ENCODE measurements at places on chromosomes 3 and 15.

- no peak for DNase-seq
These were observed 73.5 kb upstream of the CSPG5 start for GRCh38 chr3:47652142-47652541.

DNA sequence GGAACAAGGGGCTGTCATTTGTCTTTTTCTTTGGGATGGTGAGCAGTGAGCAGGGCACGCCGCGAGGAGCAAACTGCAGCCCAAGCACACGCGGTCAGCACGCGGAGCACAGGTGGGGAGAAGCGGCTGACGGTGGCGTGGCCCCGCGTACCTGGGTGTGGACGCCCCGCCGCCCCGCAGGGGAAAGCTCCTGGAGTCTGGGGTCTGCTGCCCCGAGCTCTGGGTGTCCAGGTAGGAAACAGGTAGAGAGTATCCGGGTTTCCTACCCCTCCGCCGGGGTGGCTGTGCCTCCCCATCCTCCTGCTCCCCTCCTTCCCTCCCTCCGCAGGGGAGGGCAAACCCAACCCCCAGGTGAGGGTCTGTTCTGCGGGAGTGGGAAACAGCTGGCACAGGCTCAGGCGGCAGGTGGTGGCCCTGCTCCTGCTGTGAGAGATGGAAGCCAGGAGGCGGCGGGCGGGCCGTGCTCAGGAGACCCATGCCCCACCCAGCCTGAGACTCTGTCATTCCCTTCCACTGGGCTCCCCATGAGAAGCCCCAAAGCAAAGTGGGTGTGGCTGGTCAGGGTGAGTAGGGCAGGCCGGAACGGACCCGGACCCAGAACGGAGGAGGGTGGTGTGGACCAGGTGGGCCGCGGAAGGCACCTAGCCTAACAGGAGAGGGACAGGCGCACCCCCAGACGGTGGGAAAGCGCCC, 56.9 kb upstream of the CGNL1 start:
- no peak for DNase-seq

- peak; percentile 57 for DNase-seq
These were observed 125.4 kb upstream of the MME start for GRCh38 chr3:154954757-154955156.

GRCh38 chr3:124117486-124117885, 125.6 kb upstream of the ROPN1 start:
- peak; percentile 66 for DNase-seq

DNA sequence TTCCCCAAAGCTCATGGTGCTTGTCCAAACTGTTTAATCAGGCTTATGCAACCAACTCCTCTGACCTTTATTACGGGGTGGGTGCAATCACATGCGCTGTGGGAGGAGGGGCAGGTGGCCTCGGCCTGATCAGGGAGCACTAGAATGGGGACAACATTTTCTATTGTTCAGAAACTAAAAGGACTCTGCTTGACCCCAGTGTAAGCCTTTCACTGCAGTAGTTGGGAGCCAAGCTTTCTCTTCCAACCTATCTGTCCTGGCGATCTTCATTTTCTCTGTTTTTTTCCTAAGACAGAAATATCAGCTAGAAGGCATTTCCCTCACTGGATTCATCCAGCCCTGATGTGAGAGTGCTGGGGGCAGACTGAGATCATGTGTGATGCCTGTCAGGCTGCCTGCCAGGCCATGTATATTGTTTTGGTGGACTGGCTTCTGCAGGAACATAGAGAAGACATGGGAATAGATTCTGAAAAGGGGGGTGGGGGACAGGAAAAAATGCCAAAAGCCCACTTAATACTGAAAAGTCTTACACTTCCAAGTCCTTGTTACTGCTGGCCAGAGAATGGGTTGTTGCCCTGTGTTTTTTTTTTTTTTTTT, 627.0 kb upstream of the TBL1XR1 start:
- peak; percentile 26 for DNase-seq

DNA sequence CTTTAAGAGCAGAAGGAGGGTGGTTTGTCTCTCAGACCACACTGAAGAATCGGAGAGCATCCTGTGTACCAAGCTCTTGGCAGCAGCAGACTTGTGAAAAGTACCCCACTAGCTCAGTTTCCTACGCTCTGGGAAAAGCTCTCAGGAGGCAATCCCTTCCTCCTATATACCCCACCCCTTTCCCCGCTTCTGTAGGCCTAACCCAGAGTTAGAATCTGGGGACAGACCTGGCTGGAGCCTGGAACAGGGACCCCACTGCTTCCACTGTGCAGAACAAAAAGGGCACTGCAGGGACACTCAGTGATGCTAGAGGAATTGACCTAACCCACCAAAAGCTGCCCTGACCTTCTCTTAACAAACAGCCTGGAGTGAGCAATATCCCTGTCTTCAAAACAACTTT, 70.0 kb upstream of the CCDC39 start:
- no peak for DNase-seq

DNA sequence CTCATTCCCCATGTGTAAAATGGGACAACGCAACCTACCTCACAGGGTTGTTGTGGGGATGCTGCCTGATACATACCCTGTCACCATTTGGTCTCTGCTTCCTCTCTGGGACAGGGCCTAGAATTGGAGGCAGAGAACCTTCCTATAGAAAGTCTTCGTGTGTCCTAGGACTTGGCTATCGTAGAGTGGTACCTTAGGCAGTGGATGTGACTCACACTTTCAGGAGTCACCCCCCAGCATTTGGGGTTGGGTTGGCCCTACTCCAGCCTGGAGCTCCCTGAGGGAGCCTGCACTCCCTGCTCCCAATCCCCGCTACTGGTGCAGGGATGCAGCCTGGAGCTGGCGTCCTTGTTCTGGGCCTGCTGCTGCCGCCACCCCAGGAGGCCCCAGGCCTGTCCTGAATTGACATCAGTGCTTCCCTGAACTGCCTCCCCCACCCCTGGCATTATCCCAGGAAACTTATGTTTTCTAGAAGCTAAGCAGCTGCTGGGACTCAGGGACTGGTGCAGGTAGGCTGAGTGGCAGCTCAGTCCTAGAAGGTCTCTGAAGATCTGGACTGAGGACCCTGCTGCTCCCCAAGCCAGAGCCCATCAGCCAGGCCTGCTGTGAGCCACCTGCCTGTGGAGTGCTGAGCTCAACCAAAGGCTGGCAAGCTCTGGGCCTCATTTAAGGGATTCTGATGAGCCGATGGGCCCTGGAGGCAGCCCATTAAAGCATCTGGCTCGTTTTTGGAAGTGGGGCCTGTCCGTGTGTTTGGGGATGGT, 9.9 kb downstream of the C15orf39 start:
- DNase-seq: peak; percentile 15

DNA sequence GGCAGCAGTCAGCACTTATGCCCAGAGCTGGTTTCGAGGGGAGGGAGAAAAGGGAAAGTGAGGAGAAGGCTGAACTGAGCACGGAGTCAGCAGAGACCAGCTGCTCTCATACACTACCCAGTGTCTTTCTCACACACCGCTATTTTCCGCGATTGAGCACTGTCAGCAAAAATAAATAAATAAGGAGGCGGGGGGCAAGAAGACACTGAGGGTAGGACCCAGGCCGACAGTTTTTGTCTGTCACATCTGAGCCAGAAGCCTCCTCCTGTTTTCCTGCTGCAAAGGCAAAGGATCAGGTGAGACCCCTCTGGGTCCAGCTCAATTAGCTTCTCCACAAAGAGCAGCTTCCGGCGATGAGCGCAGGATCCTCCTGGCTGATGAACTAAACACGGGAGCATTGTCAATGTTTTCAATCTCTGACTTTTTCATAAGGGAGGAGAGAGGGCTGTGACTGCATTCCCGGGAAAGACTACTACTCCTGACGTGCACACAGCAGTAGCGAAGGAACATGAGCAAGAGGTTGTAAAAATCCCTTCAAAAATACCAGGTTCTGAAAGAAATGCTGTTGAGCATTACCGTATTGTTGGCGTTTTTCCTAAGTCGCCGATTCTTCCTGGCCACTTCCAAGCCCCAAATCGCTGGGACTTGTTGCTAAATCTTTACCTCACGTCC, 1.3 kb downstream of the FRMD5 start:
- peak; percentile 10 for DNase-seq

- no peak for DNase-seq
These were observed 334.1 kb upstream of the GRM7 start for GRCh38 chr3:6526861-6527260.

DNA sequence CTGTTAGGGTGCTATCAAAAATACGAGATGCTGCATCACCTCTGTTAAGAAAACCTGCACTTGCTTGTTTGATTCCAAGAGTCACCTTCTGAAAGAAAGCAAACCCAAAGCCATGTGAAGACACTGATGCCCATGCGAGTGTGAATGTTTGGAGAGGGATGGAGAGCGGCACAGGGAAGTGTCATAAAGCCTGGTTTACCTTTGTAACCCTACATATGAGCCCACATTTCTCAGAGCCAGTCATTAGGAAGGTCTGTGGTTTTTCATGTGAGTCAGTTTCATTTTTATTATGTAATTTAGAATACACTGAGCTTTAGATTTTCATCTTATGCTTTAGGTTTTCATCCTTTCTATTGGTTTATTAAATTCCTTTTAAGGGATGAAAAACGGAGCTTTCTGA, 896.8 kb downstream of the ROBO1 start:
- DNase-seq: no peak

DNA sequence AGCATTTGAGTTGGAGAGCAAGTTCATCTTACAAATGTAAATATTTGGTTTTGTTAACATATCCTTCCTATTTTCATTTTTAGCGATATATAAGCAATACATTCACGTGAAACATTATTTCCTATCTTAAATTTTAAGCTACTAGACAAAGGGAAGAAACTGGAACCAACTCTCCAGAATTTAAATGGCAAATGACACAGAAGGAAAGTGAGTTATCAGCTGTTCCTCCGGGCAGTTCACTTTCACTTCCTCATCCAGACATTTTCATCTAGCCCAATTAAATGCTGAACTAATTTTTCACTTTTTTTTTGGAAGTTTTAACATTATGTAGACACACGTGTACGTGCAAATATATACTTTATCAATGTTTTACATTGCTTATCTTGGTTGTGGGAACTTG, 58.7 kb downstream of the MORC1 start:
- no peak for DNase-seq

All from fibroblast of skin of scalp (primary cell).